KBM-7 (cell line): ENCODE measurements at places on chromosomes 2 and 18.

- no peak for DNase-seq
Observed at GRCh38 chr2:210493528-210493927, 17.0 kb upstream of the LANCL1 start.

GRCh38 chr2:13813236-13813635 is 819.3 kb upstream of the LRATD1 start:
- no peak for DNase-seq

- no peak for DNase-seq
Observed at GRCh38 chr2:12679550-12680072, 37.1 kb upstream of the TRIB2 start.

- no peak for DNase-seq
Observed at GRCh38 chr2:88227446-88227845, 57.3 kb downstream of the THNSL2 start.

DNA sequence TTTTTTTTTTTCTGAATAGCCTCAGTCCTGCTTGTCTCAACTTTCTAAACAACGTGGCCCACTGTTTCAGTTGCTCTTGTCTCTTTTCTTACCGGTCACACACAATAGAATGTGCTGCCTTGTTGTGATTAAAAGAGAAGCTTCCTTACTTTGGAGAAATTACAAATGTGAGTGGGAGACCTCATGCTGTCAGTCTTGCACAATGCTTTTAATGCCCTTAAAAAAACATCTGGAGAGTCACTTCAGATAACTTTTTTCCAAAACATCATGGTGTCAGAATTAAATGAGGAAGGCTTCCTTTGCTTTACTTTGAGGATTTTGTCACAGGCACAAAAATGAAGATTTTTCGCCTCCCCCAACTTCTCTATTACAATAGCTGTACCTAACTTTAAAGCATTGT is 37.7 kb downstream of the LHCGR start:
- DNase-seq, result no peak

GRCh38 chr2:2904721-2905350 is 472.8 kb downstream of the EIPR1 start:
- no peak for DNase-seq

DNA sequence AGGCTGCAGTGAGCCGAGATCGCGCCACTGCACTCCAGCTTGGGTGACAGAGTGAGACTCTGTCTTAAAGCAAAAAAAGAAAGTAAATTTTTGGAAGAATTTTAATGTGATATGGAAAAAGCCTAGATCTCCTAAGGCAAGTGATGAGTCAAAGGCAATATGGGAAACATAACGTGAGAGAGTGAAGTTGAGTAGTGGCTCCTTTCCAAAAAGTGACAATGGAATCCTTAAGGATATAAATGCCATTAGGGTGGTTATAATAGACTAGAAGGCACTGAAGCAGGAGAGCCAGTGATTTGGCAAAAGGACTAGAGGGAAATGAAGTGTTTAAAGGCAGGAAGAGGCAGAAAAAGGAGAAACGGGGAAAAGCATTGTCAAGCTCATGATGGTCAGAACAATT is 25.6 kb downstream of the ARHGAP28 start:
- no peak for DNase-seq

- DNase-seq, result no peak
Observed at GRCh38 chr2:212970132-212970531, 181.3 kb downstream of the IKZF2 start.

DNA sequence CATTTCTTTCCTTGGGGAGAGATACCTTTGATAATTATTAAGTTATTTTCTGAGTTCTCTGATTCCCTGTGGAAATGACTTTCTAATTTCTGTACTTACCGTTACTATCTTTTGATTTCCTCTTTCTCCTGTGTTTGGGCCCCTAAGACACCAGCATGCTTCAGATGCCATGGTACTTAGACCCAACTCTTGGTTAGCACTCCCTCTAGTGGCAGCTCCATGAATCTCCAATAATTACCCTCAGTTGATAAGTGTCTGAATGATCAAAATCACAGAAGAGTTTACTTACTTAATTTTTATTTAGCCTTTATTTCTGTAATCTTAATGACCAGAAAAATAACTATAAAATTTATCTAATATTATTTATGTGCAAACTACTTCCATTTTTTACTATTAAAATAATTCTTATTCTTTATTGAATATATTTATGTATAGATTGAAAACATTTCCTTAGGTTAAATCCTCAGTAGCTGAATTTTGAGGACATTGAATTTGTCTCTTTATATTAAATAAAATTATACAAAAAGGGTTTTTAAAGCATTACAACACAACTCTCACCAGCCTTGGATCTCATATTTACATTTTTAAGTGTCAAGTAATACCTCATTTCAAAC is 300.4 kb downstream of the KCNS3 start:
- peak; percentile 58 for DNase-seq

DNA sequence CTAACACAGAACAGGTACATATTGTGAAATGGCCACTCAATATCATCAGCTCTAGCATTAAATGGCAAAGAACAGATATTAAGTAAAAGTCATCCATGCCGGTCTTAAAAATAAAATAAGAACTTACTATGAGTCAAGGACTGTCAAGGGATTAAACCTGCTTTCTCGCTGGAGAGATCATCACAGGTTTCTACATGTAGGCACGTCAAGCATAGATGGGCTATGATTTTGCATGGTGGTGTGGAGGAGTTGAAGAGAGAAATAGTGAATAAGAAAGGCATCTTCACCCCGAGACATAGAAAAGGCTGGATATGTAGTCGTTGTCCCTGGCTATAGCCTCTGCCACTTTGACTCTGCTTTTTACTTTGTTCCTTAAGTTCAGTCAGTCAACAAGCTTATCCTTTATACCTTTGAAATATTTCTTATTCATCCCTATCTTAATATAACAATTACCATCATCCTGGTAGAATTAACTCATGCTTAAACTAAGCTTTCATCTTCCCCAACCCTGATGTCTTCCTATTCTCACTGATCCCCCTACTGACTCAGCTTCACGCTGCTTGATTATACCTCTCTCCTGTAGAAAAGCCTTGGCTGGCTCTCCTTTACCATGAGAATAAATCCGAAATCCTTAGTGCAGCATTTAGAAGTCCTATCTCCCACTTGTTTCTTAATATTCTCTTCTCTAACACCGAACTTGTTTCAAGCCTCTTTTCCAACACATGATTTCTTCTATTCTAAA is 42.5 kb downstream of the DSC3 start:
- DNase-seq, result no peak

- DNase-seq, result no peak
Observed at GRCh38 chr2:145931781-145932395, 1412.0 kb upstream of the ZEB2 start.

- DNase-seq, result no peak
Observed at GRCh38 chr18:61597316-61597715, 264.1 kb downstream of the CDH20 start.

DNA sequence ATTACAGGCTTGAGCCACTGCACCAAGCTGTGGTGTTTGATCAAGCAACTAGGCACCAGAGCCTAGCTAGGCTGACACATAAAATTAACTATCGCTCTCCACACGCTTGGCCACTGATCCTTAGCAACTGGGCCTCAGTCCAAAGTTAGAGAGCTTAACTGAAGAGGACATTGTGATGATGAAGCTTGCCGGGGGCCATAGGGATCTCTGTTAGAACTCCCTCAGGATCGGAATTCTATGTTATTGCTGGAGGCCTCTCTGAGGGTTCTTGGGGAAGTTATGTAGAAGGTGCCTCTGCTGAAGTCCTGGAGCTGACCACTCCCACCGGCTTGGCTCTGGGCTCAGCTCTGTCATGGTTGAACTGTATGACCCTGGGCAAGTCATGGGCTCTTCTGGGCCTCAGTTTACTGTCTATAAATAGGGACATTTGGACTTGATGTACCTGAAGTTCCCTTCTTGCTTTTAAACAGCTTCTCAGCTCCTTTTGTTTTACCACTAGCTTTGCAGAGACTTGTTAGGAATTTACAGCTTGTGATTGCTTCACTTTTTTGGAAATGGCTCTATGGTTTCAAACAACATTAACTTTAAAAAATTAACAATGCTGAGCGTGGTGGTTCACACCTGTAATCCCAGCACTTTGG is 44.1 kb downstream of the GATA6 start:
- no peak for DNase-seq

DNA sequence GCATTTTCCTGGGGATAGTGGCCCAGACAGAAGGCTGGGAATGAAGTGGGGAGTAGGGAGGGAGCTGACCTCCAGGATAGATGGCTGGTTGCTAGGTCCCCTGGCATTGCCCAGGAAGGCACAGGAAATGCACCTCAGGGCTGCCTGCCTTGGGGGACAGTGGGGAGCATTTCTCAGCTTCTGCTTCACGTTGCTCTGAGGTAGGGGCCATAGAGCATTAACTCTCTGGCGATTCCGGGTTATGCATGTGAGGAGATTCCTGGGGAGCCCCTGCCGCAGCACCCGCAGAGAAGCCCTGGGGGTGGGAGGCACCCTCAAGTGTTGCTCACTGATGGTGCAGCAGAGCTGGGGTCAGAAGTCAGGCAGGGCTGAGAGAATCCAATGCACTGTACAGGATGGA is 256.5 kb downstream of the CYP26B1 start:
- DNase-seq, result no peak

DNA sequence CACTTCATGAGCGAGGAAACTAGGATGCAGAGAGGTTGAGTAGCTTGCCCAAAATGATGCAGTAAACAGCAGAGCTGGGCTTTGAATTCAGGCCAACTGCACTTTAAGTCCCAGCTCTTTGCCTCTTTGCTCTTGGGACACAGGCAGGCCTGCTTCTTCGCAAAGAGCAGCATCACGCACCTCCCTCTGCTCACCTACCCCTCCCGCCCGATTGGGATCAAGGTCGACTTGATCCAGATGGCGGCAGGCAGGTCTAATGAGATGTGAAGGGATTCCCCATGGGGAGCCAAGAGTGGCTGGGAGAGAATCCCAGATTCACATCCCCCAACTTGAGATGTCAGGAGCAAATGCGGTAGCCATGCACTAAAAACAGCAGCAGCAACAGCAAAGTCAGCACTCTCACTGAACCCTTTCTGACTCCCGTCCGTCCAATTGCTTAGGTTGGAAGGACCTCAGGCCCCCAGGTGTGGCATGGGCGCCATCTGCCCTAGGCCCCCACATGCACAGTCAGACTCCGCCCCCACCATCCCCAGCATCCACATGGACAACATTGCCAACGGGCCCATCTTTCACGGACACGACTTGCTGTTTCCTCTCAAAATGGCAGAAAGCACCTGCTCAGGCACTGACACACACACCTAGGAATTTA is 84.3 kb upstream of the MAP4K4 start:
- DNase-seq, result no peak

DNA sequence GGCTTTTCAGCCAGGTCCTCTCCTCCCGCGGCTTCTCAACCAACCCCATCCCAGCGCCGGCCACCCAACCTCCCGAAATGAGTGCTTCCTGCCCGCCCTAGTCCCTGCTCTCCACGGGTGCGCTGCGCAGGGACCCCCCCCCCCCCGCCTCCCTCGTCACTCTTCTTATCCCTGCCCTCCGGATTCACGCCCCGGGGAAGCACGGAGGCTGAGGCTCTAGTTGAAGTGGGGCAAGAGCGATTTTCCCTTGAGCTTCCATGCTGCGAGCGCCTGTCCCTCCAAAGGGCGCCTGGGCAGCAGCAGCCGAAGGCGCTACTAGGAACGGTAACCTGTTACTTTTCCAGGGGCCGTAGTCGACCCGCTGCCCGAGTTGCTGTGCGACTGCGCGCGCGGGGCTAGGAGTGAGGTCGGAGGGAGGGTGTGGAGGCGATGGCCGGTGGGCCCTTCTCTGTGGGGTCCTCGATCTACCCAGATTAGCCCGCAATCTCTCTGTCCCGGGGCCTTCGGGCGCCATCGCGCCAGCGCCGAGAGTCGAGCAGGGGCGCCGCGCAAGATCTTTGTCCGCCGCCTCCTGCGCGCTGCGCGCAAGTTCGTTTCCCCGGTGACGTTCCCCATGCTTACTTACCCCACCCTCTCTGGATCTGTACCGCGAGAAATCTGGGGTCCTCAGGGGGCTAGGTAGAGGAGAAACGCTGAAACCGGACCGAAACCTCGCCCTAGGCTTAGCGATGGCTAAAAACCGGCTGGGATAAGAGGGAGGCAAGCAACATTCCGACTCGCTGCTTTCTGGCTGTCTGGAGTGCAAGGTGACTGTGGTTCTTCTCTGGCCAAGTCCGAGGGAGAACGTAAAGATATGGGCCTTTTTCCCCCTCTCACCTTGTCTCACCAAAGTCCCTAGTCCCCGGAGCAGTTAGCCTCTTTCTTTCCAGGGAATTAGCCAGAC is 677 bp downstream of the GAD1 start:
- DNase-seq, result no peak
